ENCODE measurements at places on chromosomes 4 and X.

DNA sequence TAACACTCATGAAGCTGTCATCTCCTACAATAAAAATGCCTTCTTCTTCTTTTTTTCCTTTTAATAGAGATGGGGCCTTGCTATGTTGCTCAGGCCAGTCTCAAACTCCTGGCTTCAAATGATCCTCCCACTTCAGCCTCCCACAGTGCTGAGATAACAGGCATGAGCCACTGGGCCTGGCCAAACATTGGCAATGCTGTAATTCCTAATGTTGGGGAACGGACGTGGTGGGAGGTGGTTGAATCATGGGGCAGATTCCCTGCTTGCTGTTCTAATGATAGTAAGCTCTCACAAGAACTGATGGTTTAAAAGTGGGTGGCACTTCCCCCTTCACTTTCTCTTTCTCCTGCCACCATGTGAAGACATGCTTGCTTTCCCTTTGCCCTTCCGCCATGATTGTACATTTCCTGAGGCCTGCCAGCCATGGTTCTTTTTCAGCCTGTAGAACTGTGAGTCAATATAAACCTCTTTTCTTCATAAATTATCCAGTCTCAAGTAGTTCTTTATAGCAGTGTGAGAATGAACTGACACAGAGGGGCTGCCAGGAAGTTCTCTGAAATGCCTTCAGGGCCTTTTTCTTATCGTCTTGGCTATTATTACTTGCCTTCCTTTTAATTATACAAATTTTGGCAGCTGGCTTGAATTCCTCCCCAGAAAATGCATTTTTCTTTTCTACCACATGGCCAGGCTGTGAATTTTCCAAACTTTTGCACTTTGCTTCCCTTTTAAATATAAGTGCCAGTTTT is 93.0 kb downstream of the CENPC start:
- no peak for DNase-seq

- no peak for DNase-seq
Observed at GRCh38 chr4:88060431-88060830, 53.0 kb downstream of the PKD2 start.

DNA sequence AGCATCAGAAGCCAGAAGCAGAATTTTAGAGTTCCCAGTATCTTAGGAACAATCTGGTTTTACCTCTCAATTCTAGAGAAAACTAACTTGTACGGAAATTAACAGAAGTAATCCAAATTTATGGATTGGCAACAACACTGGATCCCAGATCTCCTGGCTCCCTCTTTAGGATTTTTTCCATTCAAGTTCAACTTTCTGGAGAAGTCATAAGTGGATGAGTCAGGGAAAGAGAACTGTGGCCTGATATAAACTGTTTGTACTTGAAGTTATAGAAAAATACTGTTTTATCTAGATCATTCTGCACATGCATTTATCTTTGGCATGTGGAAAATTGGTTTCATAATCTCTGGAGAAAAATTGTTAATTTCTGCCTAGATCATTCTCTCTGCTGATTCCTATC is 380.4 kb downstream of the PCDH7 start:
- DNase-seq, result no peak

- no peak for DNase-seq
Observed at GRCh38 chr4:40311811-40312346, 23.3 kb upstream of the CHRNA9 start.

GRCh38 chr4:186710521-186711119 is 13.0 kb downstream of the FAT1 start:
- DNase-seq, result no peak

DNA sequence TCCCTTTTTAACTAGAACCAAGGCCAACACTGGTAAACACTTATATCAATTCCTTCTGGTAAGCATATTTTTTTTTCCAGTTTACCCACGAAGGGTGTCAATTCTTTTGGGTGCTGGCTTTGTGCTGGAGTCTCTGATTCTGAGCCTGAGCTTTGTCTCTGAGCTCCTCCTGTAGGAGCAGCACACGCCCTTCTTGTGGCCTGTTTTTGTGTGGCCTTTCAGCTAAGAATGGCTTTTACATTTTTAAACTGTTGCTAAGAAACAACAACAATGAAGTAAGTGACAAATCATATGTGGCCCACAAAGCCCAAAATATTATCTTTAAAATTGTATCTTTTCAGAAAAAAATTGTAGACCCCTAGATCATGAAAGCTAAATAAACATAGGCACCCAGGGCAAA is 98.0 kb upstream of the TBC1D9 start:
- no peak for DNase-seq

- DNase-seq, result no peak
Observed at GRCh38 chr4:4577359-4577875, 35.6 kb upstream of the STX18 start.

GRCh38 chr4:113646442-113646822 is 115.1 kb downstream of the CAMK2D start:
- no peak for DNase-seq

DNA sequence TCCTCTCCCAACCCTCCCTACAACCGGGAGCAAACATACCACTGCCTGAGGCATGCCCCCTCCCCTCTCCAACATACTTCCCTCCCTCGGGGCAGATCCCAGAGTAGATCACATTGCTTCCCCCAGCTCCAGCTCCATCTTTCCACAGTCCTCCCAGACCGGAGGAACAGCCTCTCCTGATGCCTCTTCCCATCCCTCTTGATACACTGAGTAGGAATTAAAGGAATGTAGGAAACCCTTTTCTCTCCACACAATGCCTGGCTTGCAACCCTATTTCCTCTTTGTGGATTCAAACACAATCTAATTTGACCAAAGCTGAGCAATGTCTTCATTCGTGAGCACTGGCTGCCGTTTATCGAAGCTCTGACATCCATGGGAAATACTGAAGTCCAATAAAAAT is 339.8 kb downstream of the BCOR start:
- no peak for DNase-seq
